Lower leg skin (tissue), 4 donors: ENCODE measurements at places on chromosomes 1 and 21. TPM values are rescaled to one million over a fixed set of nuclear protein-coding genes. Genes with fewer than 3 reads are reported as not detected.

OR2M3 gene
- total RNA-seq = not detected

DNA sequence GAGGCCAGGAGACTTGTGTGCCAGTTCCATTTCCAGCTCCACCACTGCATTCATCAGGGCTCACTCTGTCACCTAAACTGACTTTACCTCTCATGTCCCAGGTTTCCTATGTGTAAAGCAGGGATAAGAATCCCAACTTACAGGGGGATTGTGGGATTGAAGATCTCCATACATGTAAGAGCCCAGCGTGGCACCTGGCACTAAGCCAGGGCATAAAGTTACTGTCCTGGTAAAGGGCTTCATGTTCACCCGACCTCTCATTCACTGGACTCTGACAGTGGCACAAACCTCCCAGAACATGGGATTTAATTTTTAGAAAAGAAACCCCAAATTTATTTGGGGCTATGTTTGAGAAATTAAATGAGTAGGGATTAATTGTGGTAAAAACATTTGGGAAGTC lies 8.9 kb upstream of the IGFN1 start:
- DNase-seq = no peak

LHX4 gene
- total RNA-seq = not detected

F5 gene
- 2.0 TPM for total RNA-seq

FTCD gene
- not detected for total RNA-seq

ST6GALNAC3 gene
- 2.2 TPM for total RNA-seq

DNA sequence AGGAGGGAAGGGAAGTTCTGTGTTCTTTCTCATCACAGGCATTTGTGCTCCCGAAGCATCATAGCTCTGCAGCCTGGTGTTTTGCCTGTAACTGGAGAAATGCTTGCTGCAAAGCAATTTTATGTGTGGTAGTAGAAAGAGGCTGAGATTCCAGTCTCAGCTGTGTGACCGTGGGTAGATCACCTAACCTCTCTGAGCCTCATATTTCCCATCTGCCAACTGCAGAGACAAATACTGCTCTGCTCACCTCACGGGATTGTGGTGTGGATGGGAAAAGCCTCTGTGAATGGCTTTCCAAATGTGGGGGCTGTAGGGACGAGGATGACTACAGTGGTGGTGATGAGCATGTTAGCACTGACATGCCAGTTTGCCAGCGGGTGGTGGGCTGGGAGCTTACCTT lies 84.0 kb downstream of the MDM4 start:
- no peak for DNase-seq
